Mesenteric fat pad (tissue), 1 donor: ENCODE measurements at places on chromosomes 1 and 21. TPM values are rescaled to one million over a fixed set of nuclear protein-coding genes. Genes with fewer than 3 reads are reported as not detected.
A peak's percentile ranks its signal among the peaks of the same experiment; 100 is the strongest.

The CRYZL1 gene
- total RNA-seq = 35.9 TPM

The NPPB gene
- not detected for total RNA-seq

The AIRE gene
- total RNA-seq = not detected

The MAP3K6 gene
- 95.0 TPM for total RNA-seq

The PLA2G2C gene
- 0.74 TPM for total RNA-seq

The NLRP3 gene
- total RNA-seq = 11.5 TPM

The BRINP2 gene
- total RNA-seq = not detected

GRCh38 chr1:46687093-46687659 lies 15.5 kb downstream of the TEX38 start:
- no peak for DNase-seq

GRCh38 chr1:214327514-214327913 lies 46.6 kb downstream of the SMYD2 start:
- DNase-seq = no peak

GRCh38 chr21:42527489-42528158 lies 14.0 kb downstream of the SLC37A1 start:
- DNase-seq = peak; percentile 77

DNA sequence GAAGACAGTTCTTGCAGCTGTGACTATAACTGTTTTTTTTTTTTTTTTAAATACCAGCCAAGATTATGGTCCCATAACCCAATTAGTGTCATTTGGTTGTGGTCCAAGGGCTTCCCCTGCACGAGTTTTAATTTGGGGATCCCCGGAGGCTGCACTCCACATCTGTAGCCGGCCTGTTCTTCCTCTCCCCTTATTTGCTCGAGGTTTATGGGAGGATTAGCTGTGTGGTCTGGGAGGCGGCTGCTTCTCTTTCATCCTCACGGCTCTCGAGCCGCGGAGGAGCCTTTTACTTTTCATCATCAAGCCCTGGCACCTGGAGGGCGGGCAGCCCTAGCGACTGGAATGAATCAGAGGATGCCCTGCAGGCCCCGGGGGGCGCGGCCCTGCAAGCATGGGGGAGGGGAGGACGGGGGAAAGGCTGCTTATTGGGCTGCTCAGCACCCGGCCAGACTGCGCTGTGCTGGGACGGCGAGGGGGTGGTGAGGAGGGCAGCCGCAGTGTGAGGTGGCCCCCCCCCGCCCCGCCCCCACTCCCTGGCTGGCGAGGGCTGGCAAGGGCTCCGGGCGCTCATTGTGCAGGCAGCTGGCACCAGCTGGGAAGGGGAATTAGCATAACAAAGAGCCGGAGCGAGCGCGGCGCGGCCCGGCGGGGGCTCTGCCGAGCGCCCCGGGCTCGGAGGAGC lies 18.5 kb downstream of the SERTAD4 start:
- no peak for DNase-seq

DNA sequence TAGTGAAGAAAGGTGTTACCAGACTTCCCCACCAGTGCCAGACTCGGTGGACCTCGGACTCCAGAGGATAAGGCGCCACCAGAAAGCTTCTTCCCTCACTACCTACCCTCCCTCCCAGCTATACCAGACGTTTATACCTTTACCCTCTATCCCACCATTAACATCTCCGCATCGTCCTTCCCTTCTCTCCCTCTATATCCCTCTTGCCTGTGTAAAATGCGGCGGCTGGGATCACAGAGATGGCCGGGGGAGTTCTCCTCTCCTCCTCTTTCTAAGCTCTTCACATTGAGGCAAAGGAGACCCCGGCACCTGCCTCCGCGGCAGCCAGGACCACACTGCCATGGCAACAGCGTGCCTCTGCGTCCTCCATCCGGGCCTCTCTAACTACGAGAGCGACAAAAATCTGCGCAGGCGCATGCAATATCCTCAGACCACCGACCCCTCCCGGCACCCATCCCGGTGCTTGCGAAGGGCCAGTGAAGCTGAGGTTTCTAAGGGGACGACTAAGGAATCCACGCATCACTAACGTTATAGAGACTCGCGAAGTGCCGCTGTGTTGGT lies at the start of gene CCDC181:
Gene CCDC181, minus strand, starts transcription at position 394 of the 561 bp plus-strand sequence. CDS start 2,547 bp downstream, outside the sequence.
- no peak for DNase-seq

GRCh38 chr1:186768906-186769305 lies 59.8 kb upstream of the PLA2G4A start:
- DNase-seq = no peak

DNA sequence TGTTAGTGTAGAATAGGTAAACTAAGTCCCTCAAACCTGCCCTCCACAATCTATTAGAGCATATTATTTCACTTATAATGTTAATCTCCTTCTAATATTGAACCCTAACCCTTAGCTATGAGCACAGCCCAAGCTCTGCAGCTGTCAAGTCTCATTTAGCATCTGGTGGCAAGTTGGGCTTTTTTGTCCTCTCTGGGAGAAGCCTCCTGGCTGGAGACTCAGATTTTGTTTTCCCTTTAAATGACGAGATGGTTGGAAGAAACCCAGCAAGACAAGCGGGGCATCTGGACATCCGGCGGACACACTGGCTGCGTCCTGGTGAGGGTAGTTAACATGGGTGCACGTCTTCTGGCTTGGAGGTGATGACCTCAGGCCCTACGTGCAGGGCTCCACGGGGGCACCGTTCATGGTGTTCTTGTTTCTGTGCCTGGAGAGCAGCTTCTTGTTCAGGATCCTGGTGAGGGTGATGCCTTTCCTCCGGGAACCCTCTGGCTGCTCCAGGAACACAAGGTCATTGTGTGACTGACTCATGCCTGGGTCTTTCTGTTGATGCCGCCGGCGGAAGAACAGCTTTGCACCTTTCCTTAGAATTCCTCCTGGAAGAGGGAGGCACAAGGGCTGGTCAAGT lies 9.7 kb upstream of the PRDM15 start:
- no peak for DNase-seq

GRCh38 chr1:244369256-244370057 lies 82.3 kb downstream of the ADSS2 start:
- DNase-seq = peak; percentile 18

- DNase-seq = no peak
Measured at GRCh38 chr1:10338047-10338446, 60.8 kb upstream of the PGD start.

DNA sequence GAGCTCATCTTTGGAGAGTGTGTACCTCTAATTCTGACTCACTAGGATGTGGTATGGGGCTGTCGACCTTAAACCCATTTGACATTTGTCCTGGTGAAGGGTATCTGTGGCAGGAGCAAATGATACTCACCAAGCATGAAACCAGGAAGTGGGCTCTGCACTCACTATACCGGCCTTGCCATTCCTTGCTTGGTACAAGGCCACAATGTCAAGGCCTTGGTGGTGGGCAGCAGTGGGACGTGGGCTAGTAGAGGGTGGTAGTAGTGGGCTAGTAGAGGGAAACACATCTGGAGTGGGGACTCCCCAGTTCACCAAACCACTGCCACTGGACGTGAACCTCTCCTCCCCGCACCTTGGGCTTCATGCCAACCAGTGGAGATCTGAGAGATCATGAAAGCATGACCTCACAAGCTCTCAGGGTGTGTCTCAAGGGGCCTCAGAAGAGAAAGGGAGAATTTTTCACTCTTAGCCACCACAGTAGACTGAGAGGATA lies 11.5 kb downstream of the TNFSF4 start:
- no peak for DNase-seq

DNA sequence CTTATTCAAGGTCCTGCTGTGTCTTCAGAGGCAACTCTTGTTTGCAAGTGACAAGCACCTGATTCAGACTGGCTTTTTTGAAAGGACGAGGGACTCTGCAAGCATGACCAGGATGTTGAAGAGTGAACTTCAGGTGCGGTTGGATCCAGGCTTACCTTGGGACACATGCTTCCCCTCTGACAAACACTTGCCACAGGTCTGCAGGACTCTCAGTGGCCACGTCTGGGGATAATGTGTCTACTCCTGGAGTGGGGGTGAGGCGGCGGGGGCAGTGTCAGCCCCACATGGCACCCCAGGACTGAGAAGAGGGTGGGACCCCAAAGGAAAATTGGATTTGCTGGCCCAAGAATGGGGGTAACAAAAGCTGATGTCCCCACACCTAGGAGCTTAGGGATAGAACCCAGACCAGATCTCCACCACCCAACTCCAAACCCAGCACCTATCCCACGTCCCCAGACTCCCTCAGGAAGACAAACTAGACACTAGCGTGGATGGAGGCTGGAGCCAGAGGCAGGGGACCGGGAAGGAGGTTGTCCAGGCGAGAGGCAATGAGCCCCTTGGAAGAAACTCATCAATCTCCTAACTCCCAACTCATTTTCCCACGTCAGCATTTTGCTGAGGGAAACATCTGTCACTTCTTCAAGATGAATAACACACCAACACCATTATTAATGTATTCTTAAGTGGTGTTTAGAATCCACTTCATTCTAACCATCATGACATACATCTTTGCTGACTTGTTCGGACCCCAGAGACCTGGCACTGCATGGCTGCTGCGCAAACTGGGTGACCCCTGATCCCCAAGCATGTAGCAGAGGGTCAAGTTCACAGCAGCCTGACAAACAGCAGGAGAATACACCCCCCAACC lies 32.0 kb upstream of the LAPTM5 start:
- no peak for DNase-seq

DNA sequence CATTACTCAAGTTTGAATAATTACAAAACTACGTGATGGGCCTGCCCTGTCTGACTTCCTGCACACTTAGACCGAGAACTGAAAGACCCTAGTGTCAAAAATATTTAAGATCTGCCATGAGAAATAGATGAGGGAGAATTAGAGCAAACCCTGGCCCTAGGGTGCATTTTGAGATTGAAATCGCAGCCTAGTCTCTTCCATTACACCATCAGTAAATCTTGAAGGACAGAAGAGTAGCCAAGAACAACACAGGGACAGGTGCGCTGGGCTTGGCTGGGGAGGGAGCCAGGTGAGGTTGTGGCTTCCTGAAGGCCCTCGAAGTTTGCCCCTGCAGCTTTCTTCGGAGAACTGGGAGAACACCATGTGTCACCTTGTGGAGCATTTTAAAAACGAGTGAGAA lies 36.7 kb upstream of the KIF26B start:
- DNase-seq = no peak

GRCh38 chr1:53514436-53514835 lies 55.2 kb downstream of the DMRTB1 start:
- no peak for DNase-seq

GRCh38 chr21:36069713-36070583 lies at the start of gene CBR1:
TSS of gene CBR1 (plus strand) at chr21:36070024. CDS start at chr21:36070116, 92 bp downstream.
- peak; percentile 98 for DNase-seq

- DNase-seq = no peak
Measured at GRCh38 chr1:193448682-193449461, 262.5 kb upstream of the B3GALT2 start.

DNA sequence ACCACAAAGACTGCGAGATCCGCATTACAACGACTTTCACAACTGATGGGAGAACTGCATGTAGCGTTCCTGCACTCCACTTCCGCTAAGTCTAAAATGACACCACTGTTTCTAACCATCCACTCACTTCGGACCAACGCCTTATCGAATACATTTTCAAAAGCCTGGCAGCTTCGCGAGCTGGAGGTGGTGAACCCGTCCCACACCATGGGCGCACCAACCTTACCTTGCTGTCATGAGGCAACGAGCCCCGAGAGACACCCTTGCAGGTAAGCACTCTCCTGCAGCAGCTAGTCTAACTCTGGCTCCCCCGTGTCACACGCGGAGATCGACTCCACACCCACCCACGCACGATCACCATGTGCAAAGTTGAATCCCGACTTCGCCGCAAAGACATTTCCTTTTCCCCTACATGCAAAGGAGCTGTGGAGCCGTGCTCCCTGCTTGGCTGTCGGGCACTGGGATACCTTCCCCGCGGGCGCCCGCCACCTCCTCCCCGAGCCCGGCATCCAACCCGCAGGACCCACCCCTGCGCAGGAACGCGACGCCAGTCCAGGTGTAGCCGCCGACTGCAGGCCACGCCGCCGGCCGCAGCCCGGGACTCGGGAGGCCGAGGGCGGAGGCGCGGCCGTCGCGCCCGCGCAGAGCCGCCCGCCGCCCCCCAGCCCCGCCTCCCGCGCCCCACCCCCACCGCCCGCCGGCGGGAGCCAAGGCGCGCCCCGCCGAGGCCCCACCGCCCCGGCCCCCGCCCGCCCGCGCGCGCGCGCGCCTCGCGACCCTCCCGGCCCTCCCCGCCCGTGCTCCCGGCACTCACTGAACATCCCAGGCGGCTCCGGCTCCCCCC lies 629 bp downstream of the TAF5L start:
- DNase-seq = no peak

DNA sequence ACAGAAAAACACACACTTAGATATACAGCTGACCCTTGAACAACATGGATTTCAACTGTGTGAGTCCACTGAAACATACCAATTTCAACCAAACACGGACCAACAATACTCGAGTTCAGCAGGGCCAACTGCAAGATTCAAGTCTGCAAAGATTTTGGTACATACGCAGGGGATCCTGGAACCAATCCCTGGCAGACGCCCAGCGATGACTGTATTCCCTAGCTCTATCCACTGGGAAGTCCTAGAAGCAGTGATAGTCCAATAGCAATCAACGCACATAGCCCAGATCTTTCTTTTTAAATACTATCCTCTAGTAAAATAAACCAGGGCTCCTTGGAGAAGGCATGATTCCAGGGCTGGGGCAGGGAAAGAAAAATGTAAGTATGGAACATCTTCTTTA lies 9.0 kb downstream of the DDX59 start:
- no peak for DNase-seq

- DNase-seq = no peak
Measured at GRCh38 chr1:226649780-226650179, 89.3 kb downstream of the ITPKB start.

DNA sequence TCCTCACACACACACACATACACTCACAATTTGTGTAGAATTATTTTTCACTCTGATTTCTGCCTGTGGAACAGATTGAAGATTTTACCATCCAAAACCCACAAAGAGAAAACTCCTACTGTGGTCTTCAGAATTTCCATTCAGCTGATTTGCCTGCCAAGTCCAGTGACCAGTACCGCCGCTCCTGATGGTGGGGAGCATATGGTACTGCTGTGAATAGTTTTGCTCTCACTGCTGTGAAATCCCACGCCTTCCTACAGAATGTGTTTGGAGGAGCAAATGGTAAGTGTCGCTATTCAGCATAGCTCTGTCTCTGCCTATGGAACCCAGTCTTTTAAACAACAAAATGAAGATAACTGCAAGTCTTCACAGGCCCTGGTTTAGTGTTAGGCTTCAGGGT lies 629.5 kb downstream of the LMO4 start:
- DNase-seq = no peak

DNA sequence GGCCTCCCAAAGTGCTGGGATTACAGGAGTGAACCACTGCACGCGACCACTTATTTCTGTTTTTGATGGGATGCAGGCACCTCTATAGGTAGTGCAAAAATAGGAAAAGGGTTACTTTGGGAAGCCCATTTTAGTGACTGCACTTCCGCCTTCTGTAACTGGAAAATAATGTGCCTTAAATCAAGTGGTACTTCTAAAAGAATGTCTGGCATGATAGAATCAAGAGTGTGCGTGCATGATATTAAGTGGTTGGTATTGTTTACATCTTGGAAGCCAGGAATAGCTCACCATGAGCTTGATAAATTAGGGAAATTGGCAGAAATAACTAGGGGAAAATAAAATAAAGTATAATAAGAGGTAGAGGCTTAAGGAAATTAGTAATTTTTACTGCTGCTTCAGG lies 1067.0 kb downstream of the ADGRL2 start:
- DNase-seq = no peak
